ENCODE measurements at places on chromosomes 11 and 22. TPM values are rescaled to one million over a fixed set of nuclear protein-coding genes. Genes with fewer than 3 reads are reported as not detected.

Gene PAX6
- not detected for total RNA-seq

Gene PLAAT5
- not detected for total RNA-seq

Gene SLC6A5
- total RNA-seq: not detected

Gene RAB38
- total RNA-seq: 21.0 TPM

Gene RASD2
- 0.16 TPM for total RNA-seq

Gene MPZL2
- total RNA-seq: 18.8 TPM

Gene SLN
- total RNA-seq: not detected

Gene MRGPRE
- total RNA-seq: not detected

Gene PNPLA5
- total RNA-seq: not detected

GRCh38 chr11:29481738-29482137 lies 535.1 kb downstream of the KCNA4 start:
- DNase-seq: no peak
- H3K27me3 ChIP-seq: no peaks in the 10 kb centered on the region
- H3K27ac ChIP-seq: no peak overlapping the region
- H3K4me1 ChIP-seq: no peaks in the 10 kb centered on the region

DNA sequence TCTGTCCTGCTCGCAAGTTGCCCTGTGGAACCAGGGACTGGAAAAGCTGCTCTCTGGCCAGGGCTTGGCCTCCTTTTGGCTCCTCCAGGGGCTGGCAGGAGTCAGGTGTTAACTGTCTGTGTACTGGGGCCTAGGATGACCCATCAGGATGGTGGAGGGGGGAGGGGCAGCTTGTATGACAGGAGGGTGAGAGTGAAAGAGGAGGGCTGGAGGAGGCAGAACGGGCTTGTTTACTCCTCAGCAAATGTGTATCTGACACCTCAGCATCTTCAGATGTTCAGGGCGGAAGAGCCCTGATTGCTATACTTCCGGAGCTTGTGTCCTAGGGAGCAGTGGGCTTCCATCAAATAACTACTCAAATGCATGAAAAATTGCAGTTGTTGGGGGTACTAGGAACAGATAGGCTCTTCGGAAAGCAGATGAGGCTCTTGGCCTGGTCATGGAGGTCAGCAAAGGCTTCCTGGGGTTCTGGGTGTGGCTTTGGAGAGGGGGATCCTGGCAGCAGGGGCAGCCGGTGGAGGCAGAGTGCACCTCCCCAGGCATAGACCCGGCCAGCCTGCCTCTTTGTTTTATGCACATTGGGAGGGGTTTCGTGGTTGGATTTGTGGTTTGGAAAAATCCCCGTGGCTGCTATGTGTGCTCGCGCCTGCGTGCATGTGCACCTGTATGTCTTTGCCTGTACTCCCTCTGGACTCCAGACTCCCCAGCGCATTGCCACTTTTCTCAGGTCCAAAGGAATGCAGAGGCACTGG lies 31.2 kb downstream of the CD82 start:
- H3K4me1 ChIP-seq: peaks cover 75% of the 10 kb centered on the region
- DNase-seq: peak; percentile 81
- peaks cover 56% of the 10 kb centered on the region for H3K36me3 ChIP-seq
- H3K27me3 ChIP-seq: no peaks in the 10 kb centered on the region
- peak overlapping the region; percentile 57 for H3K4me3 ChIP-seq

GRCh38 chr11:114285599-114285998 lies 10.6 kb upstream of the NNMT start:
- no peaks in the 10 kb centered on the region for H3K27me3 ChIP-seq

GRCh38 chr11:64839887-64840782 lies 4.3 kb downstream of the CDC42BPG start:
- no peak overlapping the region for H3K27ac ChIP-seq
- no peaks in the 10 kb centered on the region for H3K36me3 ChIP-seq
- no peaks in the 10 kb centered on the region for H3K27me3 ChIP-seq
- no peak overlapping the region for H3K4me3 ChIP-seq
- DNase-seq: no peak
- peaks cover 9% of the 10 kb centered on the region for H3K4me1 ChIP-seq

- H3K4me3 ChIP-seq: no peak overlapping the region
- H3K27ac ChIP-seq: no peak overlapping the region
- H3K4me1 ChIP-seq: no peaks in the 10 kb centered on the region
These were observed 82.1 kb downstream of the HIPK3 start for GRCh38 chr11:33339247-33339646.

GRCh38 chr11:93747122-93747521 lies 5.7 kb downstream of the C11orf54 start:
- peaks cover 17% of the 10 kb centered on the region for H3K4me1 ChIP-seq
- no peak overlapping the region for H3K27ac ChIP-seq
- no peaks in the 10 kb centered on the region for H3K27me3 ChIP-seq
- H3K36me3 ChIP-seq: peaks cover 9% of the 10 kb centered on the region
- no peak overlapping the region for H3K4me3 ChIP-seq

- no peaks in the 10 kb centered on the region for H3K4me1 ChIP-seq
- peaks cover 20% of the 10 kb centered on the region for H3K27me3 ChIP-seq
- DNase-seq: no peak
- H3K4me3 ChIP-seq: no peak within 1 kb of the TSS
These were observed at the start of gene NNMT for GRCh38 chr11:114295676-114296604. NNMT (plus strand) TSS chr11:114296399; CDS start chr11:114296557, 158 bp downstream.
